NCI-H1092 treated with DMSO at 0.1 percent for 48 hours (cell line): ENCODE measurements at places on chromosomes 4 and X.

GRCh38 chrX:38882894-38883626, 81.8 kb downstream of the MID1IP1 start:
- no peak for DNase-seq

DNA sequence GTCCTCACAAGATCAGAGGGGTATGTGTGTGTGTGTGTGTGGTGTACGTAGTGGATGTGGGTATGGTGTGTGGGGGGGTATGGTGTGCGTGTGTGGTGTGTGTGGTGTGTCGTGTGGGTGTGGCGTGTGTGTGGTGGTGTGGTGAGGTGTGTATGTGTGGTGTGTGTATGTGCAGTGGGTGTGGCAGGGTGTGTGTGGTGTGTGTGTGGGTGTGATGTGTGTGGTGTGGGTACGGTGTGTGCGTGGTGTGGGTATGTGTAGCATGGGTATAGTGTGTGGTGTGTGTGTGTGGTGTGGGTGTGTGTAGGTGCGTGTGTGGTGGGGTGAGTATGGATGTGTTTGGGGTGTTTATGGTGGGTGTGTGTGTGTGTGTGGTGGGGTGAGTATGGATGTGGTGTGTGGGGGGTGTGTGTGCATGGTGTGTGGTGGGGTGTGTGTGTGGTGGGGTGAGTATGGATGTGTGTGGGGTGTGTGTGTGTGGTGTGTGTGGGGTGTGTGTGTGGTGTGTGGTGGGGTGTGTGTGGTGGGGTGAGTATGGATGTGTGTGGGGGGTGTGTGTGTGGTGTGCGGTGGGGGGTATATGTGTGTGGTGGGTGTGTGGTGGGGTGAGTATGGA, 182.0 kb downstream of the PALLD start:
- no peak for DNase-seq

GRCh38 chr4:103719830-103720207, at the start of gene TACR3:
TSS of gene TACR3 (minus strand) at chr4:103719985. CDS start at chr4:103719675, 310 bp downstream.
- no peak for DNase-seq

DNA sequence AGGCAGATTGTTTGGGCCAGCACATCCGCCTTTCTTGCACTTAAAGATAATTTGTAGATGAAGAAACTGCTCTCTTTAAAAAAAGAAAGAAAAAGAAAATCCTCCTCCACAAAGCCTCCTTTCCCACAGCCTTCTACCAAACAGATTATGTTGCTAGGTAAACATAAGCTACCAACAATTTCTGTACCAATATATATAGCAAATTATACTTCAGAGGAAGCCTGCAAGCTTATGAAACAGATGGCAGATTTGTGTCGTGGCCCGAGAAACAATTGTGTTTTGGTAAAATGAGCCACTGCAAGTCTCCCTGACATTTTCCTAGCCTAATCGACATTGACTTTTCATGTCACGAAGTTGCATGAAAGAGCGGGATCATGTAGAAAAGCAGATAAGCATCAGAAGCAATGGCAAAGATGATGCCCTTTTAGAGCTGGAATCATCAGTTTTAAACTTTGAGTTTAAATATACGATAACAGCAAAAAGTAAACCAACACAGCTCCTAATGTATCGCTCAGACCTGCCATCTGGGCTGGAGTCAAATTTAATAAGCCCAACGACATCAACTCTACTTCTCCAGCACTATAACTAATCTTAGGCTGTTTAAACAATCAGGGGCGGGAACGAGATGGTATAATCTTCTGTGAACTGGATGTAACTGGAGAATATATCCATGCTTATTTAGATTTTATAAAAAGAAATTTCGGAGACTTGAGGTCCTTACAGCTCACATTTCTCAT, 94.9 kb upstream of the PLAC1 start:
- DNase-seq: no peak

GRCh38 chrX:118153270-118153669, 36.7 kb upstream of the KLHL13 start:
- DNase-seq: no peak

DNA sequence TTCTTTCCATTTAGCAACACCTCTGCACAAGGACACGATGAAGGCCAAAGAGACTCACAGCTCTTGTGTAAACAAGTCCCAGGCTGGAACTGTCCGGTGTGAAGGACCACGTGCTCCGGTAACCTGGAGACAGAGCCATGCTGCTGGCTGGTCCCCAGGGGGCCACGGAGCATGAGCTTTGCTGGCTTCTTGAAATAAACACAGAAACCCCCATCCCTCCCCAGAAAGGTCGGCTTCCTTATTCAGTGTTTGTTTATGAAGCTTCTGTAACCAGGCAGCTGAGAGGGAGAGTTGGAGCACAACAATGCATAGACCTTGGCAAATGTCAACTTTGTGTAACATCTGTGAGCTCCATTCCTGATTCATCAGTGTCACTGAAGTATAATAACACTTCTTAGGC, 109.4 kb downstream of the GPR143 start:
- DNase-seq: no peak

- no peak for DNase-seq
These were observed 14.8 kb upstream of the SPARCL1 start for GRCh38 chr4:87543835-87544461.

DNA sequence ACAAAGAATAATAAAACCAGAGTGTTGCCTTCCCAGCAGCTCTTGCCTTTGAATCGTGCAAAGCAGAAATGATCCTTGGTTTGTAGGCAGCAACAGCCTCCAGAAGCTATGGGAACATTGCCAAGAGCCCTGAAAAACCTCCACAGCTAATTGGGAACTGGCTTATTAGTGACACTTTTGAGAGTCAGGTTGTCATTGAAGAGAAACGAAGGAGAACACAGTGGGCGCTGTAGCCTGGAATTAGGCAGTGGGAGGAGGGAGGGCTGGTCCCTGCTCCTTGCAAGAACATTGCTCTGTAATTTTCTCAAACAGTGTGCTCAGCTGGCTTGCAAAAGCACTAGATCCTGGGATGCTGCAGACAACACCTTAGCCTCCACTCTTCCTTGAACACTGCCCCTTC, 331.5 kb upstream of the EMCN start:
- no peak for DNase-seq

GRCh38 chrX:48531358-48531959, 8.1 kb upstream of the TBC1D25 start:
- no peak for DNase-seq

DNA sequence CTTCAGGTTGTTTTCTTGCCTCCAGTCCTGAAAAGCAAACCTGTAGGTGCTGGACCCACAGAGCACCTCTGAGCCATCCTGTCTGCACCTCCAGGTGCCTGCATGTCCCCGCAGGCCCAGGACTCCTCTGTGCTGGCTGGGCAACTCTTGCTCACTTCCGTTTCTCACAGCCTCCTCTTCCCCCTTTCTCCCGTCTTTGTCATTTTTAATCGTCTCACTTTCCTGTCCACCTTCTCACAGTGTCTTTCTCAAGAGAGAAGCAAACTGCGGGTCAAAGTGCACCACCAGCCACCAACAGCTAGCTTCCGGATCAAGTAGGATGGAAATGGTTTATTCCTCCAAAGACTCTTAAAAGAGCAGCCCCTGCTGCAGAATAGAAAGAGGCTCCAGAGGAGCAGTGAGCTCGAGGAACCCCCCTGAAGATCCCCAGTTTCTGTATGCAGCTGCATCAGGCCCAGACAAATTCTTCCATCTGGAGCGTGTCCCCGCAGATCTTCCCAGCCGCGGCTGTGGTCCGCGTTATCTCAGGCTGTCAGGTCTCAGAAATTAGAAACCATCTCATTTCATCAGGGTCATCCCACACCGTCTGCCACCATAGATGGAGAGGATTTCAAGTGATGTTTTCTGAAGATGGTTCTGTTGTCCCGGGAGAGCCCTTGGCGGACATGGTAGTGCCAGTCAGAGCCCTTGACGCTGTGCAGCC, 87.7 kb downstream of the FHDC1 start:
- DNase-seq: no peak
